ENCODE measurements at places on chromosomes 16 and 17. TPM values are rescaled to one million over a fixed set of nuclear protein-coding genes. Genes with fewer than 3 reads are reported as not detected.

GRCh38 chr17:27762527-27763305, 37.6 kb downstream of the NOS2 start:
- DNase-seq: peak; percentile 29

The MYH11 gene
- total RNA-seq: 0.05 TPM

The HSPB9 gene
- total RNA-seq: not detected

DNA sequence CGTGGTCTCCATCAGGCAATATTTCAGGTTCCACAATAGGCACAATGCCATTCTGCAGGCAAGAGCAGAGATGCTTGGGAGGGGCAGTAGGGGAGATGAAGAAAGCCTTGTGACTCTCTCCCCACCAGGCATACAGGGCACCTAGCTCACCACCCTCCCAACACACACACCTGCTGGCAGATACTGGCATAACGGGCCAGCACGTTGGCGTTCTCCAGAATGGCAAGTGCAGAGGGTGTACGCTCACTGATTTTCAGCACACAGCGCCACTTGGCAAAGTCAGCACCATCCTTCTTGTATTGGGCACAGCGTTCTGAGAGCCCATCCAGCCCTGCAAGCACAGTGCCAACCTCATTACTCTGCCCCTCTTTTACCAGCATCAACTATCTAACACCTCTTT, 2.2 kb downstream of the ALDOC start:
- no peak for DNase-seq

DNA sequence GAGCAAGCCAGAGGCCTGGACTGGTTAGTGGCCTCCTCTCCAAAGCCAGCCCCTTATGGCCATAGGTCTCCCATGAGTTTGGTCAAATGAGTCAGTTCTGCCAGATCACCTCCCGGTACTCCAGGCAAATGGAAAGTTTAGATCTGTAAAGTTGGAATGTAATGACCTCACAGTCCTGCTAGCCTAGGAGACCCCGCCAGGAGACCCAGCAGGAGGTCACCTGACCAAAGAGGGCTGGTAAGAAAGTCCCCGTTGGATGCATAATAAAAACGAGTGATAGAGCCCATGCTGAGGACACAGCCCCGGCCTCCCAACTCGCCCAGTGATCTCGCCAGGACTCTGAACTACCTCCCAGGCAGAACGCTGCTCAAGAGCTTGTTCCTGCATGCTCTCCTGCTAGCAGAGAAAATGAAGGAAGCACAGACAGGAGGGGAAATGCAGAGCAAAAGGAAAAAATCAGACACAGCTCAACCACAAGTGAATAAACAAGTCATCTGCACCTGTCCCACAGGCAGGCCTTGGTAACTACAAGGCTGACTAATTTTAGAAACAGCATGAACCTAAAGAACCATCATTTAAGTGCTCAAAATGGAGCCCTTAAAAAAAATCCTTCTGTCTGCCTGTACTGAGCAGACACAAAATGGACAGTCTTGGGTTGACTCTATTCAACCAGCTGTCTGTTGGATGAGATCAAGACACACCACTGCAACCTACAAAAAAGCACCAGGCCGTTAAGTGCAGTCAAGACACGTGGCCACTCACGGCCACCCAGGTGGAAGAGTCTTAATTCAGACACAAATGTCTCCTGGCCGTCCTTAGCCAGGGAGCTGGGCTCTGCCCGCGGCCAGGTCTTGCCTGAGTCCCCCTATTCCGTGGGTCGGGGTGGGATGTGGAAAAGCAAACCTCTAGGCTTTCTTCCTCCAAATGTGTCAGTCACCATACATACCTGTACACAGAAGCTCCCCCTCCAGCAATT, 9.2 kb downstream of the CDIP1 start:
- peak; percentile 61 for DNase-seq

DNA sequence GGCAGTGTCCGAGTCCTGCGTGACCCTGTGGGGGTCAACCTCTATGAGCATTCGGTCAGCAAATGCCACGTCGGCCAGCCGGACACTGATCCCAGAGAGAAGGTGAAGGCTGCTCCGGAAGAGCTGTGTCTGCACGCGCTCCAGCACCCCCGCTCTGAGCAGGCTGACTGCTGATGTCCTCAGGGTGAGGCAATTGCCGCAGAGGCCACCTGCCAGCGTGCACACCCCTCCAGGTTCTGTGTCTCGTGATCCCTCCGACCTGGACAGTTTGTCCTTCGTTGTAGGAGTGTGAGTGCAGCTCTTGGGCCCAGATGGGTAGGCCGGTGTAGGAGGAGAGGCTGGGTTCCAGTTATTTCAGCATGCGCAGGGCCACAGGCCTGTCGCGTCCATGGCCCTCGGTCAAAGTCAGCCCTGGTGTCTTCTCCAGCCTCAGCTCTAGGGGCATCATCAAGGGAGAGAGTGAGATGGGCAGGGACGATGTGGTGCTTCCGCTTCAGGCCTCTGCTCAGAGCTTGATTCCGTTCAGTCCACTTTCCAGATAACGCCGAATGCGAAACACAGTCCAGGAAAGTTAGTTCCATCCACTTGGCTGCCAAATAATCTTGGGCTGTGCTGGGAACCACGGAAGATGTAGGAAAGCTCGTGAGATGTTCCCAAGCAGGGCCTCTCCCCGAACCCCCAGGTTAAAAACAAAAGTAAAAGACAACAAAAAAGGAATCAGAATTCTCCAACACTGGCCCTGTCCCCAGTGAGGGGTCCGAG, 15.1 kb upstream of the NCBP3 start:
- no peak for DNase-seq

DNA sequence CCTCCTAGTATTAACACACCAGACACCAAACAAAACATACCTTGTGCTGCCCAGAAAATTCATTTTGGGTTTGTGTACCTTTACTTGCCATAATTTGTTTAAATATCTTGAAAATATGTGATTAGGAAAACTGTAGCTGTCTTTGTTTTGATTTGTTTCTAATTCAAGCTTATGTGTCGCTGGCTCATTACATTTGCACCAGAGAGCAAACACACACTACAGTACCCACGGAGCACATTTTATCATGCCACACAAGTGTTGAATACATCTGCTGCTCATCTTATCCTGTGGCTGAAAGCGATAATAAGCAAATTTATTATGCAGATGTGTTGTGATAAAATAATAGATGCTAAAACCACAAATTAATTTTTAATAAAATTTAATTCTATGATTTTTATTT, 63.1 kb downstream of the SPAG9 start:
- DNase-seq: no peak

DNA sequence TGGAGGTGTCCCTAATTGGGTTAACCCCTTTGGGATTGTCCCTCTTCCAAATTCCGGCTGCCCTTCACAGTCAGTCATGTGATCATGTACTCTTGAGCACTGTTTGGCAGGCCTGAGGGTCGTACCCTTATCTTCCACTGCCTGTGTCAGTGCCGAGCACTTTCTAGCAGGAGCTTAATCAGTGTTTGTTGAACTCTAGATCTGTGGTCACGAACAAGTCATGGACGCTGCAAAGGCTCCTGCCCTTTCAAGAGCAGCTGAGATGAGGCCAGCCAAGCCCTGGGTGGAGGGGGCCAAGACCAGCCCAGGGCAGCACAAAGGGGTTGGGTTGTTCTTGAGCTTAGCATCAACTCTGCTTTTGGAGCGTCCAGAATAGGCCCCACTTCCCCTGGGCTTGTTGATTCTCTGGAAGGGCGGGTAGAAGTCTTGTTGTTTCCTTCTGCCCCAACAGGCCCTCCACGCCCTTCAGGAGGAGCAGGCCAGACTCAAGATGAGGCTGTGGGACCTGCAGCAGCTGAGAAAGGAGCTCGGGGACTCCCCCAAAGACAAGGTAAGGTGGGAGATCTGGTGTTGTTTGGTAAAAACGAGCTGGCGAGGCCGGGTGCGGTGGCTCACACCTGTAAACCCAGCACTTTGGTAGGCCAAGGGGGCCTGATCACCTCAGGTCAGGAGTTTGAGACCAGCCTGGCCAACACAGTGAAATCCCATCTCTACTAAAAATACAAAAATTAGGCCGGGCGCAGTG, 5.3 kb downstream of the IFI35 start:
- no peak for DNase-seq

DNA sequence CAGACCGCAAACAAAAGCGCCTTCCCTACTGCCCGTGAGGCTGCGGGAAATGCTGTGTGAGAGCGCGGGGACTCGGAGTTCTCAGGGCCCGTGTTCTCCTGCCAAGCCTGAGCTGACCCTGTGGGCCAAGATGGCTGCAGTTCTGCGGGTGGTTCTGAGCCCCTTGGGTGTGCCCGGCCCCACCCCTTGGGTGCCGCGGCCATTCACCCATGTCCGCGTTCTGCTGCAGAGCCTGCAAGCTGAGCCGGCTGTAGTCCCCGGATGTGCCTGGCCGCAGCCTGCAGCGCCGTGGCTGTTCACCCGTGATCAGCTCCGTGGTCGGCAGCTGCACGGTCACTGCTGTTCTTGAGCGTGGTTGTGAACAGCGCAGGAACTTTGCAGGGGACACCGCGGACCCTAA, 20.0 kb downstream of the ACSF3 start:
- DNase-seq: no peak

DNA sequence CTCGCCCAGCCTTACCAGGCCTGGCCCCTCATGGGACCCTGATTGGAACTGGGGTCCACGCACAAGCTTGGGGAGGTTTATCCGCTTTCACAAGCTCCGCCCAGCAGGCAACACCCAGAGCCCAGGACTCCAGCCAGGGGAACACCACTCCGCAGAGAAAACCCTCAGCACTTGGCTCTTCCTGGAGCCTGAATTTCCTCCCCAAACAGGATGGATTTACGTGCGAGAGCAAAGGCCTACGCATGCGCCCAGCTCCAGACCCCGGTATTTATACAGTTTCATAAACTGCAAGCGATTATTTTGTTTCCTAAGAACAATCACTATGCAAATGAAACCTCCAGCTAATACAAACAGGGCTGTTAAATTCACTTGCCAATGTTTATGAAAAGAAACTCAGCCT, 22.8 kb downstream of the ZNF423 start:
- no peak for DNase-seq

- DNase-seq: no peak
Measured at GRCh38 chr16:56320811-56321558, 104.4 kb downstream of the AMFR start.

GRCh38 chr17:54785643-54786268, 114.9 kb upstream of the TOM1L1 start:
- DNase-seq: no peak

DNA sequence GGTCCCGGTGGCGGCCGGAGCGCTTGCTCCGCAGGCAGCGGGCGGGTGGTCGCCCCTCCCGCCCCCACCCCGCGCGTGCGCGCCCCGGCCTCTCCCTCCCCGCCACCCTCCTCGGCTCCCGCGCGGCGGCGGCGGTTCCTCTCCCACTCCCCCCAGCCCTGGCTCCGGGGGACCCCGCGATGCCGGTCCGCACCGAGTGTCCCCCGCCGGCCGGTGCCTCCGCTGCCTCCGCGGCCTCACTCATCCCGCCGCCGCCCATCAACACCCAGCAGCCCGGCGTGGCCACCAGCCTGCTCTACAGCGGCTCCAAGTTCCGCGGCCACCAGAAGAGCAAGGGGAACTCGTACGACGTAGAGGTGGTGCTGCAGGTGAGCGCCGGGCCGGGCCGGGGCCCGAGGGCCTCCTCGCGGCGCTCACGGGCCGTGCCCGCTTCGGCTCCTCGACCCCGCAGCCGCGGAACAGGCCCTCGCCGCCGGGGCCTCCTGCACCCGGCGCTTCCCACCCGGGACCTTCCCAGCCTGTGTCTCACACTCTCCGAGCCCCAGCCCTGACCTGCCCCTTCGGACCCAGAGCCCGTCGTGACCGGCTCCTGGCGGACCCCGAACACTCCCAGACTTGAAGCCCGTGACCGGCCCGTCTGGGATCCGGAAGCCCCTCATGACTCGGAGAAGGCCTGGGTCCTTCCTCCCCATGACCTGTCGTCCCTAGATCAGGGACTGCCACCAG, 490 bp downstream of the GID4 start:
- DNase-seq: no peak

Measured in renal cortical epithelial cell (primary cell).